ENCODE measurements at places on chromosomes 5 and 9.

GRCh38 chr9:92414566-92414965, 9.7 kb downstream of the OMD start:
- no peak for DNase-seq

- DNase-seq, result no peak
Observed at GRCh38 chr9:131736431-131736830, 3.4 kb downstream of the RAPGEF1 start.

DNA sequence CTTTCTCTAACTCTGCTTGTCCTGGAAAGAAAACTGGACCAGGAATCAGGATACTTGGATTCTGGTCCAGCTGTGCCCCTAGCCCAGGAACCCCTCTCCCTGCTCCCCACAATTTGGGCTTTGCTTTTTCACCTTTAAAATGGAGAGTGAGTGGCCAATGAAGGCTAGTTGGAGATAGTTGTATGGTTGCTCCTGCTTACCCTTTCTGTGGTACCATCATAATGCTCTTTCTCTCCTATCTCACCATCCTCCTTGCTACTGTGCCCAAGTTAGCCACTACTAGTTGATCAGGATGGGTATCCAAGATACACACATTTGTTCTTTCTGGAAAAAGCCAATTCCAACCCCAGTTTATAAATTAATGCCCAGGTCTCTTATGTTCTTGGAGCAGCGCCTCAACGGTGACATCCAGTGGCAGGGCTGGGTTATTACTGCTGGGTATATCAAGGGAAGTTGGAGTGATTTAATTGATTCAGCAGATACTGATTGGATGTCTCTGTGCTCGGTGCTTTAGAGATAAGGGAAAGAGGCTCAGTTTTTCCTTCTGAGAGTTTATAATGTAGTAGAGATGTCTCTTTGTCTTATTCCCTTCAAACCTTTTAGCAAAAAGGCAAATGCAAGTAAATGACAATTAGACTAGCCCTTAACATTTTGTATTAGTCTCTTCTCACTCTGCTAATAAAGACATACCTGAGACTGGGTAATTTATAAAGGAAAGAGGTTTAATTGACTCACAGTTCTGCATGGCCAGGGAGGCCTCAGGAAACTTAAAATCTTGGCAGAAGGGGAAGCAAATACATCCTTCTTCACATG, 38.5 kb downstream of the FAXDC2 start:
- DNase-seq, result peak; percentile 49

DNA sequence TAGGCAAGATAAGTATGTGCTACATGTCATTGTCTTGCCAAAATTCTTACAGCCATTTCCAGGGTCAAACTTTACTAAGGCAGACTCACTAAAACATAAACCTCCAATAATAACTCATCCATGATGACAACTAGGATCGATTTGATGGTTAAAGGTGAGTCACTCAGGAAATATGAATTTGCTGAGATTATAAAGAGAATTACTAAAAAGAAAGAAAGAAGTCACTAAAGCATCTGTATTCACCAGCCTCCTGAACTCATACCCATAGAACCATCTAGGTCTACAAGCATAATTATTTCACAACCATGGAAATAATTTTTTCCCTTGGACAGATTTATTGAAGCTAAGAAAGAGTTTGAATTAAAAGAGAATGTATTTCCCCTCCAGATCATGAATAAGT, 258.6 kb downstream of the TLE1 start:
- no peak for DNase-seq

- peak; percentile 10 for DNase-seq
Observed at GRCh38 chr9:90830977-90831376, 29.4 kb downstream of the SYK start.
